Stimulated activated CD8-positive, alpha-beta memory T cell treated with anti-CD3 and anti-CD28 coated beads, Interleukin-2, amount 100 ng/mL, for 1 hour (primary cell): ENCODE measurements at places on chromosomes 6 and 20.

- no peak for DNase-seq
Measured at GRCh38 chr20:11551479-11551878, 366.2 kb upstream of the BTBD3 start.

GRCh38 chr20:25103526-25103925 lies 21.6 kb upstream of the VSX1 start:
- DNase-seq: no peak

GRCh38 chr6:116463301-116463700 lies 2.1 kb downstream of the CALHM6 start:
- DNase-seq: no peak

DNA sequence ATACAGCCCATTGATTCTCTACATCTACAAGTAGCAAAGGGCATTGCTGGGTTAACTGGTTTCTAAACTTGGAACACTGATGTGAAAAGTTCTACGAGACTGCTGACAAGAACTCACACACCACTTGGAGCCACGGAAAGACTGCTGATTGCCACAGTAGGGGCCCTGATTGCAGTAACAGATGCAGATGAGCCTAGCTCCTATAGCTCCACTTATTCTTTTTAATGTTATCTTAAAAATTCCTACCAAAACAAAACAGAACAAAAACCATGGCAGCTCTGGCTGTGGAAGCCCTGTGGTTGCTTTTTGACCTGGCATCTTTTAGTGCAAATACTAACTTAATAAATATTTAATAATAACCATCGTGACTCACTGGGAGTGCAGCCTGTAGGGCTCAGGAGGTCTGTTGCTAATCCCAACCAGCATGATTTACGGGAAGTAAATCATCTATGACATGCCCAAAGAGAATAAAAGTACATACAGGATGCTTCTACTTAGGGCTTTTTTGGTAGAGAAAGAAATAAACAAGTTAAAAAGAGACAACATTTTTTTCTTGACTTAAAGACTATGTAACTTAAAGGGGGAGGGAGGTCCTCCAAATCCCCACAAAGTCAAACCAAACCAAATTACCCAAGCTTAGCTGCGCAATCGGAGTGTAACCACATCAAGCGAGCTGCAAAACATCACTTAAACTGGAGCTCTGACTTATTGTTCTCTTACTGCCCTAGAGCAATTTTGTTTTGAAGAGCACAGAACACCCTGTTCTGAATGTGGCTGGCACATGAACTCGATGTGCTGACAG lies 87.2 kb downstream of the FKBP5 start:
- DNase-seq: peak; percentile 25
